Stimulated activated naive CD8-positive, alpha-beta T cell treated with anti-CD3 and anti-CD28 coated beads, Interleukin-15, amount 100 ng/mL, for 72 hours (primary cell): ENCODE measurements at places on chromosomes 1 and 21.

DNA sequence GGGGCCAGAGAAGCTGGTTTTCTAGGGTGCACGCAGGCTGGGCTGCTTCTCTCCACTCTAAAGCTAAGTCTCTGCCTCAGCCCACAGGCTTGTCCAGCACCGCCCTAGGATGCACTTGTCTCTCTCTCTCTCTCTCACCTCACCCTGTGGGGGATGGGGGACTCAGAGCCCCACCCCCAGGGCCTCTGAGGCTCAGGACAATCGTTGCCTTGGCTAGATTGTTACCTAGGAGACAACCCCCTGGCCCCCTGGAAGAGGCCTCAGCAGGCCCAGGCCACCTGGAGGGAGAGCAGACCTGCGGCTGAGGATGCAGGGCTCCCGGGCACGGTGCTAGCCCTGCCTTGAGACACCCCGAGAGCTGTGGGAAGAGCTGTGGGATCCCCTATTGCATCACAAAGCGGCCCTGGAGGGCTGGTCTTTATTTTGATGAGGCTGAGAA lies at the start of gene ACTRT2:
Gene ACTRT2 (plus strand): TSS at position 235 of the 439 bp plus-strand sequence. CDS start 220 bp downstream, outside the sequence.
- DNase-seq: no peak

DNA sequence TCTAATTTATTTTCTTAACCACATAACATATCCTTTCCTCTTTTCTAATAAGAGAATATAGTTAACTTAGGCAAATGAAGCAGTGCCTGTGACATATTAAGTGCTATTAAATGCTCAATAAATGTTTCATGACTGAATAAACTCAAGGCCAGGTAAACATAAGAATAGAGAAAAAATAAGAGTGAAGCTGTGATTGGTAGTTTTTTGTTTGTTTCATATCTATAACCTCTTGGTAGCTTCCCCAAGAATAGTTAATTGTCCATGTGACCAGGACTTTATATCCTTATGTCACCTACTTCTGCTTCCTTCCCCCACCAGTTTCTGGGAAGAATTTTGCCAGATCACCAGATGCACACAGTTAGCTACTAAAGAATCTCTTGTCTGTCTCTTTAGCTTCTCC lies 295.1 kb upstream of the ST6GALNAC5 start:
- no peak for DNase-seq

GRCh38 chr1:81873946-81874345 lies 73.2 kb downstream of the ADGRL2 start:
- no peak for DNase-seq

- no peak for DNase-seq
Observed at GRCh38 chr1:180935326-180936109, 22.8 kb downstream of the KIAA1614 start.

GRCh38 chr1:157033357-157033876 lies 12.1 kb downstream of the ARHGEF11 start:
- DNase-seq: no peak

DNA sequence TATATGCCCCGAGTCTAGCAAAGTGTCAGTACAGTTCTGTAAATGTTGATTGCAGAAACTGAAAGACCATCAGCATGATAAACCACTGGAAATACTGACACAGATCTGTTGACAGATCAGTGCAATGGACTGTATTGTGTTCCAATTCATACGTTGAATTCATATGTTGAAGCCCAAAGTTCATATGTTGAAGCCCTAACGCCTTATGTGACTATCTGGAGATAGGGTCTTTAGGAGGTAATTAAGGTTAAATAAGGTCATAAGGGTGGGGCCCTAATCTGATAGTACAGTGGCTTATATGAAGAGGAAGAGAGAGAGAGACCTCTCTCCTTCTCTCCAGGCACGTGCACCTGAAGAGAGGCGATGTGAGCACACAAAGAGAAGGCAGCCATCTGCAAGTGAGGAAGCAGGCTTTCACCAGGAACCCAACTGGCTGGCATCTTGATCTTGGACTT lies 144.7 kb downstream of the MRPL39 start:
- no peak for DNase-seq

- DNase-seq: peak; percentile 48
Observed at GRCh38 chr1:145690587-145691558, 16.3 kb downstream of the PDZK1 start.

- DNase-seq: no peak
Observed at GRCh38 chr21:31075848-31076247, 37.6 kb upstream of the KRTAP19-8 start.

GRCh38 chr1:226733304-226733703 lies 5.8 kb downstream of the ITPKB start:
- no peak for DNase-seq

- no peak for DNase-seq
Observed at GRCh38 chr1:43711524-43712386, 4.4 kb downstream of the ST3GAL3 start.

GRCh38 chr1:70210820-70211219 lies 5.4 kb upstream of the LRRC40 start:
- DNase-seq: no peak

DNA sequence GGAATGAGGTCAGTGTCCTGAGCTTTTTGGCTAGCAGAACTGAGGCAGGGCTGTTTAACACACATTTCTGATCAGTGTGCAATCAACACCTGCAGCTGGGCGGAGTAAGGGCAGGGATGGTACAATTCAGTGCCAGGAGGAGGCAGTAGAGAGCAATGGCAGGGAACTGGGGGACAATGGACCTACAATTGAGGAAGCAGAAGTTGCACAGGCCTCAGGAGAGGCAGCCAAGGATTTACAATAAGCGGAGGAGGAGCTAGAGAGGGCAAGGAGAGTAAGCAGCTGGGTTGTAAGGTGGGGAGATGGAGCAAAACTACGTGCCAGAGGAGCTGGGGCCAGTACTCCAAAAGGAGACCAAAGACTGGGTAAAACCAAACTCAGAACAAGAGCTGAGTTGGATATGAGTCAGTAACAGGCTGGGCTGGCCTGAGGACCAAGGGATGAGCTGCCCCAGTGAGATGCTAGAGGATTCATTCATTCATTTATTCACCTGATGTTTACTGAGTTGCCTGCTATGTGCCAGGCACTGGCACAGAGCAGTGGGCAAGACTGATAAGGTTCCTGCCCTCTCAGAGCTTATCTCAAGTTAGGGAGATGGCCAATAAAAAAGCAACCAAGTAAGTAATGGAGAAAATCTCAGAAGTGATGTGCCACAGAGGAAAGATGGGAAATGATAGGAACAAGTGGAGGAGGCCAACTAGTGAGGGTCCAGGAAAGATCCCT lies 10.4 kb upstream of the GALE start:
- peak; percentile 52 for DNase-seq

GRCh38 chr1:172338295-172338735 lies 82.2 kb upstream of the C1orf105 start:
- DNase-seq: peak; percentile 76

DNA sequence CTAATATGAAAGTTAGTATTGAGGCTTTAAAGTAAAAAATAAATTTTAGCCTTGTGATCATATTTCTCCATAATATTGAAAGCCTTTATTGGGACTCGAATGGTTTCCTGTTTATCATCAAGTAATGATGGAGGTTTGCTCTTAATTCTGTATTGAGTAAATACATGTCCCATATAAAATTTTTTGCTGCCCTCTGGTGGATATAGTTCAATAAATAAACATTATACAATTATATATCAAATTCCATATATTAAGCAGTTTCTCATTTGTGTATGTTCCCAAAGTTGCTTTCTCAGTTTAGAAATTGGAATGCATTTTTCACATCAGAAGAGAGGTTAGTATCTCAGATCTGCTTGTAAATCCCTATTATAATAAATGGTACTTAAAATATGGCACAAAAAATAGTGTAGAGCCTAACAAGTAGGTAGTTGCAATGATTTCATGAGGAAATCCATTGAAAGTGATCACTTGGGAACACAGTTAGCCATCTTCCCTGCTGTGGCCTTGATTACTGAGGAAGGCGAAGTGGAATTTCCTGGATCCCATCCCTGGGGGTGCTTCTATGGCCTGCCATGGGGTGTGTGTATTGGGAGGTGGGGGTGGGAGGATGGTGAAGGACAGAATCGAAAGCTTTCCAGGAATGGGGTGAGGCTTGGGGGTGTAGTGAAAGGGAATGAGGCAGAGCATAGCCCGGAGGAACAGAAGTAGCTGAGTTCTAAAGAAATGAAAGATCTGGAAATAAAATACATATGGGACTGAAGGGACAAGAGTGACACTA lies 84.1 kb upstream of the C21orf91 start:
- no peak for DNase-seq

DNA sequence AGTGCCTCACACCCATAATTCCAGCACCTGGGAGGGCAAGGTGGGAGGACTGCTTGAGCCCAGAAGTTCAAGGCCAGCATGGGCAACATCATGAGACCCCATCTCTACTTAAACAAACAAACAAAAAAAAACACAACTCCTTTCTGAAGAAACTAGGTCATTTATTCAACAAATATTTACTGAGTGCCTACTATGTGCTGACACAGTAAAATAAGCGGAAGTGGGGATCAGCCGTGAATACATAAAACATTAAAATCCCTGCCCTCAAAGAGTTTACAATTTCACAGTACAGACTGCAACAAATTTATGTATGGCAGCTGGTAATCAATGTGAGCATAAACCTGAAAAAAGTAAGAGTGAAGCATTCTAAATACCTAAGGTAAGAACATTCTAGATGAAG lies 65.3 kb downstream of the TUT4 start:
- DNase-seq: no peak

DNA sequence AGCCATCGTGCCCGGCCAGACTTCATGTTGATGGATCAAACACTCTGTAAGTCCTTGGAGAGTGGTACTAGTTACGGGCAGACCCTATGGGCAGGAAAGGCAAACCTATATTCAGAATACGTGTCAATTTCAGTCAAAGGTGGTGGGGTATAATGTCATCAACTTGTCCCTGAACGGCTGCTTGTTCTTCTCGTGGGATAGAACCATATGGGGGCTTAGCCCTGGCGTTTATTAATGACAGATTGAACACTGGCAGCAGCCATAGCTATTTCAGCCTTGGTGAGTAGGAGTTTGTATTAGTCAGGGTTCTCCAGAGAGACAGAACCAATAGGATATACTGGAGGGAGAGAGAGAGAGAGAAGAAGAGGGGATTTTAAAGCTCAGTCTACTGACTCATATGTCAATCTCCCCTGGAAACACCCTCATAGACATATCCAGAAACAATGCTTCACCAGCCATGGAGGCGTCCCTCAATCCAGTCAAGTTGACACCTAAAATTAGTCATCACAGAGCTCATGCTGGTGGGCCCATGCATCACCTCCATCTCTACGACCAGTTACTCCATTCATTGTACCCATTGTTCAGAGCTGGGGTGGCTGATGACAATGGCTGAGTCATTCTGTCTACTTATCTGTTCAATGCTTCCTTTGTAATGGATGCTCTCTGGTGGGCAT lies 16.1 kb upstream of the AQP10 start:
- peak; percentile 55 for DNase-seq

- no peak for DNase-seq
Observed at GRCh38 chr1:87250336-87250735, 78.3 kb upstream of the LMO4 start.

DNA sequence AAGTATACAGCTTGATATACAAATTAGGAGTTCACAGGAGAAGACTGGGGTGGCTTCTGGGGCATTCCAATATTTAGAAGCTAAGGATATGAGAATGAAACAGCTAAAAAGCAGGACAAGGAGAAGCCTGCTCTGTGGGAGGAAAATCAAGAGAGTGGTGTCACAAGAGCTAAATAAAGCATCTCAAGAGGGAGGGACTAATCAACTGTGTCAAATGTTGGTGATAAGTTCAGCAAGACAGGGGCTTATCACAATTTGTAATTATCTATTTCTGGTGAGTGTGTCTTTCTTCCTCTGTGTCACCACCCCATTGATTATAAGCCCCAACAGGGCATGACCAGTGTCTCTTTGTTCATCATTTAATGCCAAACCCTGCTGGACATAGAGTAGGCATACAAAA lies 295.8 kb upstream of the DUSP10 start:
- no peak for DNase-seq

DNA sequence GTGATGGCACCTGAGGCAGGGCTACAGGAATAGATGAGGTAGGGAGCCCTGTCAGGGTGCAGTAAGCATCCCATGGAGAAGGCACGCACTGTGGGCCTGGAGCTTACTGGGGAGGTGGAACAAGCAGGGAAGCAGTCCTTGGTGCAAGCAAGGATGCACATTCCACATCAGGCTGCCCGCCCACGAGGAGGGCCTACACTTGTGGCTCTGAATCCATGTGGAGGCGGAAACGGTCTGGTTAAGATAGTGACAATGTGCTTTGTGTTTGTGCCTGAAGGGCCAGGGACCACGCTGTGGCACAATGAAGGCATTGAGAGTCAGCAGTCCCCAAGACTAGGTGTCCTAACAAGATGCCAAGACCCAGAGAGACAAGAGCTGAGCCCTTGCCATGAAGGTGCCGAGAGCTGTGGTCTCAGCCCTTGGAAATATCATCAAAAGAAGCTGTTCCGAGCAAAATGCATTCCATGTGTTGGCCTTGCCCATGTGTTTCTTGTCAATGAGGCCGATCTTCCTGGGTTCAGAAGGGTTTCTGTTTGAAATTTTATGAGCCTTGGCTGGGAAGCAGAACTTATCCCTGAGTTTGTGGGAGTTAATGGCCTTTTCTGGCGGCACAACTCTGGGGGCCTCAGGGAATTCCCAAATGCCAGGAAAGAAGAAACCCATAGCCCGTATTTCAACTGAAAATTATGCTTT lies 111.9 kb downstream of the NGF start:
- DNase-seq: no peak

GRCh38 chr1:94974824-94975223 lies 47.9 kb upstream of the CNN3 start:
- DNase-seq: no peak

- DNase-seq: no peak
Observed at GRCh38 chr21:37475186-37475868, 108.8 kb downstream of the DYRK1A start.

DNA sequence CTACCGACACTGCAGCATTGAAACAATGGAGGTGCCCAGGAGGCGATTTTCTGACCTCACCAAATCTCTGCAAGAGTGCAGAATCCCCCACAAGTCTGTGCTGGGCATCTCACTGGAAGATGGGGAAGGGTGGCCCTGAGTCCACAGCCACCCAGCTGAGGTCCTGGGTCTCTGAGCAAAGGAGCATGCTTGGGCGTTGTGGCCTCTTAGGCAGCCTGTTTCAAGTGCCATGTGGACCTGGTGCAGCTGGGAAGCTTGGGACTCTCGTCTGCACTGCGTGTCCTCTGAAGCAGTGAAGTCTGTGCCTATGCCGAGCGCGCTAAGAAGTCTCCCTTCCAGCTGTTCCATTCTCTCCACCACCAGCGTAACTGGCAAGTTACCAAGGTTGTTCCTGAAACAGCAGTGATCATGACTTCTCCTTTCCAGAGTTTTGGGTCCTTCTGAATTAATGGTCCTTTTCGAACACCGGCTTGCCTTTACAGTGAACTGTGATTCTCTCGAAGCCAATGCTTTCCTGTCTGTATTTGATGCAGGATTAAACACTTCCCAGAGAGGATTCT lies 5.0 kb upstream of the PLA2G2C start:
- DNase-seq: no peak
